ENCODE measurements at places on chromosomes 3 and 15.

DNA sequence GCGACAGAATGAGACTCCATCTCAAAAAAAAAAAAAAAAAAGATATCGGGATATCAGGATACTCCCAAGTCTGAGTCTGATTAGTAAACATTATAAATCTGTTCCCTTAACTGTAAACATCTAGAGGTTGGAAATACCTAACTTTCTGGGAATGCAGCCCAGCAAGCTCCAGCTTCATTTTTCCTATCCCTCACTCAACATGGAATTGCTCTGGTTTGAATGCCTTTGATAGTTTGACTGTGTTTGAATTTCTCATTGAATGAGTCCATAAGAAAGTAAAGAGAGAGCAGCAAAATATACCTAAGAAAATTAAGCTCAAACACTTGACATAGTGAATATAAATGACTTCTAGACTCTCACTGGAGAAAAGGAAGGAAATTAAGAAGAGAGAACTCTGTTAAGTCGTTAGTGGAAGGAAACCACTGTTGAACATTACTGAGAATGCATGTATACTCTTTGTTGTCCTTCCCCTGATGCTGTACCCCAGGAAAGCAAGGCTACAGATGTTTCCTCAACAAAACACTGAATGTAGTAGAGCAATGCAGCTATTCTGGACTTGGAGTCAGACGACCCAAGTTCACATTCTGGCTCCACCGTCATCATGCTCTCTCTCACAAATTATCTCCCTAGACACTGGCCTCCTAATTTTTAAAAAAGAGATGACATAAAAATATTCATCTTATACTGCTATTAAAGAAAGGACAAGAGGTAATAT lies 62.4 kb downstream of the CD200 start:
- no peaks in the 10 kb centered on the region for H3K27me3 ChIP-seq
- H3K4me3 ChIP-seq = no peak overlapping the region
- H3K36me3 ChIP-seq = no peaks in the 10 kb centered on the region
- peaks cover 13% of the 10 kb centered on the region for H3K4me1 ChIP-seq
- no peak for DNase-seq

GRCh38 chr3:59545374-59545773 lies 495.5 kb upstream of the CFAP20DC start:
- DNase-seq = no peak
- no peaks in the 10 kb centered on the region for H3K36me3 ChIP-seq
- no peaks in the 10 kb centered on the region for H3K27me3 ChIP-seq
- no peaks in the 10 kb centered on the region for H3K4me1 ChIP-seq

DNA sequence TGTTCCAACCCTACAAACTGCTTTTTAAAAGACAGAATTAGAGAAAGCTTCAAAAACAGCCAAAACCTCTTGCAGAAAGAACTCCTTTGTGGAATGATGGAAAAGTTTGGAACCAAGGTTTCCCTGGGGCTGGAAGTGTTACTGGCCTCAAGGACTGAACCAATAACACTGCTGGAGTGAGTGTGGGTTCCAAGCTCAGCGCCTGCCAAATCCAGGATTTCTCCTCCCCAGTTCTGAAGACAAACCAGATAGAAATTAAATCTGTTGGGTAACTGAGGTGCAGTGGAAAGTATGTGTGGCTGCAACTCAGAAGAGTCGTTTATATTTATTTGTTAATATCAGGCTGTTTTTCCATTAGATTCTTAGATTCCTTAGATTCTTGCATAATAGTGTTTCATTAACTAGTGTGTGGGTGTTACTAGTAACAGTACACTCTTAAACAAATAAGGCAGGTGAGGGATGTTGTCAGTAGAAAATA lies 66.5 kb upstream of the FNDC3B start:
- no peak overlapping the region for H3K27ac ChIP-seq
- H3K4me1 ChIP-seq = peaks cover 10% of the 10 kb centered on the region

- no peaks in the 10 kb centered on the region for H3K36me3 ChIP-seq
- no peak for DNase-seq
- no peak overlapping the region for H3K4me3 ChIP-seq
- H3K27me3 ChIP-seq = no peaks in the 10 kb centered on the region
- no peak overlapping the region for H3K27ac ChIP-seq
These were observed 117.3 kb upstream of the WNT5A start for GRCh38 chr3:55604402-55604801.

GRCh38 chr3:70989174-70989573 lies 594.4 kb downstream of the FOXP1 start:
- H3K4me1 ChIP-seq = peaks cover 12% of the 10 kb centered on the region
- no peak for DNase-seq
- H3K27ac ChIP-seq = no peak overlapping the region
- H3K27me3 ChIP-seq = no peaks in the 10 kb centered on the region
- no peak overlapping the region for H3K4me3 ChIP-seq
